ENCODE measurements at places on chromosomes 5 and 9. TPM values are rescaled to one million over a fixed set of nuclear protein-coding genes. Genes with fewer than 3 reads are reported as not detected.

GRCh38 chr5:102866237-102866600 lies 111.1 kb downstream of the PAM start:
- H3K4me3 ChIP-seq: peak overlapping the region; percentile 91
- DNase-seq: no peak
- H3K4me1 ChIP-seq: peaks cover 7% of the 10 kb centered on the region
- no peaks in the 10 kb centered on the region for H3K27me3 ChIP-seq

DNA sequence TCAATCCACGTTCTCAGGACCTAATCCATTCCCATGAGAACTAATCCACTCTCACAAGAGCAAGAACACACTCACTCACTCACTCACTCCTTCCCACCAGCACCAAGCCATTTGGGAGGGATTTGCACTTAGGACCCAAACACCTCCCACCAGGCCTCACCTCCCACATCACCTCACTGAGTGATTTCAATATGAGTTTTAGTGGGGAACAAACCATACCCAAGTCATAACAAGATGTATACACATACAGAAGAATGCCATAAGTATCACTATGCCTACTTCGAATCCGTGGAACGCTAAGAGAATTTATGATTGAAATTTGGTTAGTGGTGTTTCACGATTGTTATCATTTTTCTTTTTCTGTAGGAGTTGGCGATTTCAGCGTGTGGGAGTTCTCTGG lies 29.3 kb upstream of the CTSL start:
- H3K4me1 ChIP-seq: no peaks in the 10 kb centered on the region
- H3K27ac ChIP-seq: no peak overlapping the region
- no peak overlapping the region for H3K4me3 ChIP-seq
- peaks cover 85% of the 10 kb centered on the region for H3K36me3 ChIP-seq

- H3K4me3 ChIP-seq: no peak overlapping the region
- H3K36me3 ChIP-seq: no peaks in the 10 kb centered on the region
- no peak for DNase-seq
- H3K4me1 ChIP-seq: peaks cover 6% of the 10 kb centered on the region
Measured at GRCh38 chr5:52710972-52711596, 76.6 kb upstream of the ITGA1 start.

- peaks cover 7% of the 10 kb centered on the region for H3K4me1 ChIP-seq
- no peak for DNase-seq
- no peaks in the 10 kb centered on the region for H3K36me3 ChIP-seq
Measured at GRCh38 chr9:7782400-7783120, 17.0 kb downstream of the DMAC1 start.

The S100Z gene
- 18.3 TPM for total RNA-seq
